ENCODE measurements at places on chromosomes 2 and 18.
A peak's percentile ranks its signal among the peaks of the same experiment; 100 is the strongest.

GRCh38 chr2:40434731-40435271 lies 17.1 kb downstream of the SLC8A1 start:
- H3K4me1 ChIP-seq: peaks cover 78% of the 10 kb centered on the region
- H3K36me3 ChIP-seq: no peaks in the 10 kb centered on the region
- peak overlapping the region; percentile 80 for H3K27ac ChIP-seq

GRCh38 chr2:98479371-98479770 lies 34.7 kb downstream of the INPP4A start:
- no peaks in the 10 kb centered on the region for H3K36me3 ChIP-seq
- peaks cover 27% of the 10 kb centered on the region for H3K4me1 ChIP-seq
- no peak overlapping the region for H3K27ac ChIP-seq
- no peak for DNase-seq

- H3K27ac ChIP-seq: peak overlapping the region; percentile 40
- no peak for DNase-seq
- no peak overlapping the region for H3K4me3 ChIP-seq
- peaks cover 12% of the 10 kb centered on the region for H3K4me1 ChIP-seq
Observed at GRCh38 chr2:47833516-47833968, 50.6 kb downstream of the MSH6 start.

DNA sequence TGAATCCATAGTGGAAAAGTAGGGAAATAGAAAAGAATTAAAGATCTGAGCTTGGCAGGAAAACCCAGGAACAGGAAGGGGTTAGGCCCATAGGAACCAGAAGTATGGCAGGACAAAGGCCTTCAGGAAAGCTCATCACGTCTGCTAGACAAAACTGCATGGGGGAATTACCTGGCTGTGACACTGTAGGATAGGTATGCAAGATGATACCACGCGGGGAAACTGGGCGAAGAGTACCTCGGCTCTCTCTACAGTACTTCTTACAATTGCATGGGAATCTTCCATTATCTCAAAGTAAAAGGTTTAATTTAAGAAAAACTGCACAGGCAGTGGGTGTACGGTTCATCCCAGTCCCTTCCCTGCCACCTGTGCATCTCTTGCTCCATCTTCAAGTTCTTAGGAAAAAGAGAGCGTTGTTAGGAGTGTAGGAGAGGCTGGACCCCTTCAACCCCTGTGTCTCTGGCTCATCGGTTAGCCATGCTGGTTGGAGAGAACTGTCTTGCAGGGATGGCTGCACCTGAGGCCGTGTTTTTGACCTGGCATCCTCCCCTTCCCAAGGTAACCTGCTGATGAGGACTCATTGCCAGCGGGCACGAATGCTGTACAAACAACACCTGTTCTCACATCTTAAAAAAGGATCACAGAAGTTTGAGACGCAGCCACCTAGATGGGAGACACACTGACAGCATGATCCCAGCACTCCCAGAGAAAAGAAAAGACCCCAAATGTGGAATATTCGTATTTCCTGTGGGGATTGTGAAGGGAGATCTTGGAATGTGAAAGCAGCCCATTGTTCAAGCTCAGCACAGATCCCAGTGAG lies 120.5 kb upstream of the COPS8 start:
- H3K27me3 ChIP-seq: no peaks in the 10 kb centered on the region
- H3K4me1 ChIP-seq: no peaks in the 10 kb centered on the region
- H3K36me3 ChIP-seq: no peaks in the 10 kb centered on the region
- H3K27ac ChIP-seq: no peak overlapping the region
- H3K4me3 ChIP-seq: no peak overlapping the region

- H3K4me3 ChIP-seq: peak overlapping the region; percentile 79
- peaks cover 42% of the 10 kb centered on the region for H3K36me3 ChIP-seq
- no peak overlapping the region for H3K27ac ChIP-seq
- peaks cover 52% of the 10 kb centered on the region for H3K4me1 ChIP-seq
- DNase-seq: no peak
Observed at GRCh38 chr2:200860092-200860795, 4.2 kb downstream of the CLK1 start.

GRCh38 chr18:71022389-71022788 lies 733.5 kb downstream of the SOCS6 start:
- H3K4me3 ChIP-seq: no peak overlapping the region
- no peaks in the 10 kb centered on the region for H3K27me3 ChIP-seq
- no peak for DNase-seq
- H3K27ac ChIP-seq: no peak overlapping the region
- no peaks in the 10 kb centered on the region for H3K4me1 ChIP-seq
- H3K36me3 ChIP-seq: no peaks in the 10 kb centered on the region

GRCh38 chr18:54776282-54776977 lies 51.8 kb upstream of the RAB27B start:
- no peaks in the 10 kb centered on the region for H3K27me3 ChIP-seq
- H3K36me3 ChIP-seq: no peaks in the 10 kb centered on the region
- no peaks in the 10 kb centered on the region for H3K4me1 ChIP-seq
- DNase-seq: no peak

DNA sequence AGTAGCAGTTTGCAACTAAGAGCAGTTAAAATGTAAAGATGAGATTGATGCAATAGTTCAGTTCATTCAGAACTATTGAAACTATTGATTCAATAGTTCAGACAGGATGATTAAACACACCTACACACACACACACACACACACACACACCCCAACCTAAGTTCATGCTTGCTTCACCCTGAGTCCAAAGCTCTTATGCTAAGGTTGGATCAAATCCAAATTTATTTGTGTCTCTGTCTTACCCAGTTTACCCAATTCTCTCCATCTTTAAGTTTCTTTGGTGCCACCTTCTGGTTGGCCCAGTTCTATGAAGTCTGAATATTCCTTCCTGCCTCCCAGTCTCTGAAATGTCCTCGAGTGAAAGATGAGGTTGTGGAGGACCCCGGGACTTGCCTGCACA lies 5.1 kb downstream of the SERPINB8 start:
- no peak overlapping the region for H3K4me3 ChIP-seq
- H3K36me3 ChIP-seq: no peaks in the 10 kb centered on the region
- no peaks in the 10 kb centered on the region for H3K27me3 ChIP-seq
- DNase-seq: no peak
- no peak overlapping the region for H3K27ac ChIP-seq

DNA sequence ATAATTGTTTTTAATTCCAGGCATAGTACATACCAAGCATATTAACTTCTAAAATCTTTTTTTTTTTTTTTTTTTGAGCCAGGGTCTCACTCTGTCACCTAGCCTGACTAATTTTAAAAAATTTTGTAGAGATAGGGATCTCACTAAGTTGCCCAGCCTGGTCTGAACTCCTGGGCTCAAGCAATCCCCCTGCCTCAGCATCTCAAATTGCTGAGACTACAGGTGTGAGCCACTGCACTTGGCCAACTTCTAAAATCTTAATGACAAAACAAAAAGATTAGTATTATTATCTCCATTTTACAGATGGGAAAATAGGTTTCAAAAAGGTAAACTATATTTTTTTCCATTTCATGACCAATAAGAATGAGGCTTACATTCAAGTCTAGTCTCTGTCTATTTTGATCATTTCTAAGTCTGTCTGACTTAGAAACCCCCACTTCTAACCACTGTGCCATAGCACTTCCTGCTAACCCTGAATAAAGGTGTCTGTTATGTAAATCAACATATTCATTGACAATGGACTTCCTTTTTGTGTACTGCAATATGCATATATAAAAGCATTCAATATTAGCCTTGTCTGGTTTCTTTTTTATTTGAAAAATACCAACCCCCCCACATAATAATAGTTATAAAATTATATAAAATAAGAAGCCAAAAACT lies 28.7 kb upstream of the ZEB2 start:
- no peaks in the 10 kb centered on the region for H3K27me3 ChIP-seq
- H3K36me3 ChIP-seq: no peaks in the 10 kb centered on the region
- no peak overlapping the region for H3K4me3 ChIP-seq
- DNase-seq: no peak
- H3K27ac ChIP-seq: no peak overlapping the region
